Activated T-helper 1 cell treated with anti-CD3 and anti-CD28 coated beads, Interleukin-12 subunit alpha, Interleukin-12 subunit beta, Interleukin-2, Interleukin-4 antibody, amounts not matched to agents 30 ng/mL and 10 ng/mL and 1 ng/mL, durations not matched to agents 14 hours and 24 hours and 36 hours (primary cell): ENCODE measurements at places on chromosomes 7 and 10.

- H3K4me3 ChIP-seq = no peak overlapping the region
- no peaks in the 10 kb centered on the region for H3K4me1 ChIP-seq
- DNase-seq = no peak
- no peak overlapping the region for H3K27ac ChIP-seq
These were observed 119.4 kb downstream of the COL28A1 start for GRCh38 chr7:7416031-7416858.

GRCh38 chr7:28433699-28434219, 21.4 kb downstream of the CREB5 start:
- H3K27ac ChIP-seq = no peak overlapping the region
- H3K27me3 ChIP-seq = peaks cover 16% of the 10 kb centered on the region
- no peaks in the 10 kb centered on the region for H3K4me1 ChIP-seq
- no peak overlapping the region for H3K4me3 ChIP-seq
- no peak for DNase-seq
- H3K36me3 ChIP-seq = no peaks in the 10 kb centered on the region

- peaks cover 33% of the 10 kb centered on the region for H3K27me3 ChIP-seq
- no peak overlapping the region for H3K27ac ChIP-seq
- no peaks in the 10 kb centered on the region for H3K4me1 ChIP-seq
- H3K4me3 ChIP-seq = no peak overlapping the region
- DNase-seq = no peak
These were observed 1.8 kb upstream of the PTPRZ1 start for GRCh38 chr7:121871188-121871587.

DNA sequence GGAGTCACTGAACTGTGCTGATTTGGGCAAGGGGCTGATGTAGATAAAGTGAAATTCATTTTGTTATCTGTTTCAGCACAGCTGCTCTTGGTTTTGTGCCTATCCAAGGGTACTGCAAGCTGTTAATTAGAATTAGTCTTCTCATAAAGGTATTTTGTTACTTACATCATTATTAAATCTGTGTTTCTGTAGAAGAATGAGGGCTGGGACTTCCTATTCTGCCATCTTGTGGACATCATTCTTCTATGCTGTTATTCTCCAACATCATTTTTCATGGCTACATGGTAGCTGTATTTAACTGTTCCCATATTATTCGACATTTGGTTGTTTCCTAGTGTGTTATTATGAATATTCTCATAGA, 76.2 kb upstream of the CCDC71L start:
- no peak overlapping the region for H3K4me3 ChIP-seq
- H3K27me3 ChIP-seq = peaks cover 2% of the 10 kb centered on the region
- no peaks in the 10 kb centered on the region for H3K36me3 ChIP-seq
- no peak for DNase-seq

- no peaks in the 10 kb centered on the region for H3K4me1 ChIP-seq
- H3K27me3 ChIP-seq = no peaks in the 10 kb centered on the region
- H3K27ac ChIP-seq = no peak overlapping the region
- H3K36me3 ChIP-seq = no peaks in the 10 kb centered on the region
These were observed 114.6 kb upstream of the BMPER start for GRCh38 chr7:33790746-33791145.

DNA sequence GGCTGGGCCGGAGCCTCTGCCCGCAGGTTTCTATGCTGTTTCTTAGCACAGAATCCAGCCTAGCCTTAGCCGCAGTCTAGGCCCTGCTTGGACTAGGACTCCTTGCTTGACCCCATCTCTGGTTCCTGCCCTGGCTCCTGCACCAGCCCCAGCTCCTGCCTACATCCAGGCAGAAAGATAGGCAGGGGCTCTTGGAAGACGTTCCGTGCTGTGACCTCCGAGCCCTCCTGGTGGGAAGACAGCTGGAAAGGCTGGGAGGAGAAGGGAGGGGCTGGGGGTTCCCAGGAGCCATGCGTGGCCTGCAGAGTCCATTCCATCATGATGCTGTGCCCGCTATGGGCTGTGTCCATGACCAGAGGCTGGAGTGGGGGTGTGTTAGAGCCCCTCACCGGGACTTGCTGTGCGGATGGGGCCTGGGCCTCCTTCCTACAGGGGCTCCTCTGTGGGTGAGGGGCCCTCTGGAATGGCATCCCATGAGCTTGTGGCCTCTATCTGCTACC, 26.2 kb downstream of the RAMP3 start:
- H3K4me3 ChIP-seq = no peak overlapping the region
- H3K27me3 ChIP-seq = peaks cover 4% of the 10 kb centered on the region
- no peak overlapping the region for H3K27ac ChIP-seq
- no peaks in the 10 kb centered on the region for H3K4me1 ChIP-seq
- no peaks in the 10 kb centered on the region for H3K36me3 ChIP-seq
- no peak for DNase-seq

- H3K36me3 ChIP-seq = no peaks in the 10 kb centered on the region
- H3K27me3 ChIP-seq = no peaks in the 10 kb centered on the region
- no peak overlapping the region for H3K27ac ChIP-seq
- no peak overlapping the region for H3K4me3 ChIP-seq
These were observed 90.5 kb downstream of the CDC14C start for GRCh38 chr7:49014870-49015269.

DNA sequence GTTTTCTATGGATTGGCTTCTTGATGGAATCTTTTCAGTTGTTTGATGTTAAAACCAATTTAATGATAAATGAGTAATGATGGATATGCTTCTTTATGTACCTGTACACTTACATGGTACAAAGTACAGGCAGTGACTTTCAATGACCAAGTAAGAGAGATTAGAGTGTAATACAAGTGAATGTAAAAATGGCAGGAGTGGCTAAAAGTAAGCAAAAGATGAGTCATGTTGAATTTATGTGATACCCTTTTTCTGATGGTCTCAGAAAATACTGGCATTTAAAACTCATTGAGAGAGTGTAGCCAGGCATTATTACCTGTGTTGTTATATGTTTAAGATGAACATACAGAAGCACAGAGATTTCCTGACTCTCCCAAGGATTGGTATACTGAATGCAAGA, 97.1 kb downstream of the GPR85 start:
- H3K4me1 ChIP-seq = no peaks in the 10 kb centered on the region
- no peak overlapping the region for H3K4me3 ChIP-seq
- H3K27me3 ChIP-seq = no peaks in the 10 kb centered on the region
- H3K36me3 ChIP-seq = no peaks in the 10 kb centered on the region

- H3K27me3 ChIP-seq = no peaks in the 10 kb centered on the region
- no peak for DNase-seq
- no peaks in the 10 kb centered on the region for H3K36me3 ChIP-seq
- H3K27ac ChIP-seq = no peak overlapping the region
These were observed 117.6 kb upstream of the FERD3L start for GRCh38 chr7:19262826-19263225.

DNA sequence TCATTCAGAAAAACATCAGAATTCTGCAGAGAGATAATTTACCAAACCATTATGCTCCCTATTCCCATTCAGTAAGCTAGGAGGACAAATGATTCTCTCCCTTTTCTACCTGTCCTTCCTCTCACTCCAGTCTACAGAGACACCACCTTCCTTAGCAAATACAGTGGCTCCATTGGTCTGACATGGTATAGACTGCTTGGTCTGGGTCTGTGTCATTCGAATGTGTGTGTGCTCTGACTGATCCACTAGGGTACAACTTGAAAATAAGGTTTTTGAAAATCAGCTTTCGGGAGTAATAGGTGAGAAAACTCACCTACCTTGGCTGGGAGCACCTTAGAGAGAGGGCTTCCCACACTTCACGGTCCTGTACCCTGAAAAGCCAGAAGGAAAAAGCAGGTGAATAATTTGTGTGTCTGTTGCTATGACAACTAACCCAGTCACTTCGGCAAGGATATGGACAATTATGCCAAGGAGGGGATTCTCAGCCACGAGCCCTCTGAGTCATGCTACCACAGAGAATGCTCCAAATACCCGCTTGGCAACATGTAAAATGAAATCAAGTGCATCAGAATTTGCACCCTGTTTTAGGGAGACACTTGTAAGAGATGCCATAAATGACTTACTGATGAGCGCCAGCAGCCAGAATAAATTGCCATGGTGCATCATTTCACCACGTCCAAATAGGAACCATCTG, 114.5 kb upstream of the PRKCQ start:
- no peak overlapping the region for H3K4me3 ChIP-seq
- no peak overlapping the region for H3K27ac ChIP-seq
- H3K4me1 ChIP-seq = peaks cover 8% of the 10 kb centered on the region
- no peak for DNase-seq

GRCh38 chr7:16542401-16542800, 15.8 kb downstream of the LRRC72 start:
- H3K27me3 ChIP-seq = no peaks in the 10 kb centered on the region
- no peak overlapping the region for H3K4me3 ChIP-seq
- no peak for DNase-seq

DNA sequence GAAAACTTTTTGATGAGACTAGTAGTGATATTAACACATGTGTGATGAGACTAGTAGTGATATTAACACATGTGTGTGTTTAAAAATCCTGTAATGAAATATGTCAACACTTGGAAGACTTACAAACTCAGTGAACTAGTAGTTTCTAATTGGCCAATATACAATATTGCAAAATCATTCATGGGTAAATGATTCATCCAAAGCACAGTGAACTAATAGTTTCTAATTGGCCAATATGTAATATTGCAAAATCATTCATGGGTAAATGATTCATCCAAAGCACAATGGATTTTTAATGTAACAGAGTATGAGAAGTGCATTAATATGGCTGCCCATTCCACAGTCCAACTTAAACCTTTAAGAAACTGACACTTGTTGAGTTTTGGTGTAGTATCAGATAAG, 77.8 kb downstream of the ATAD1 start:
- no peaks in the 10 kb centered on the region for H3K36me3 ChIP-seq
- H3K4me1 ChIP-seq = no peaks in the 10 kb centered on the region
- H3K4me3 ChIP-seq = no peak overlapping the region
- H3K27me3 ChIP-seq = peaks cover 14% of the 10 kb centered on the region
- DNase-seq = no peak
